B cell (primary cell): ENCODE measurements at places on chromosomes 4 and X. TPM values are rescaled to one million over a fixed set of nuclear protein-coding genes. Genes with fewer than 3 reads are reported as not detected.

The CD40LG gene
- 0.29 and 0.30 TPM in 2 replicates for total RNA-seq

The COX7B2 gene
- total RNA-seq = not detected in 2 replicates

The MSANTD1 gene
- total RNA-seq = 5.5 and 5.8 TPM in 2 replicates

The SPATA4 gene
- total RNA-seq = not detected in 2 replicates

The HELT gene
- not detected in 2 replicates for total RNA-seq

DNA sequence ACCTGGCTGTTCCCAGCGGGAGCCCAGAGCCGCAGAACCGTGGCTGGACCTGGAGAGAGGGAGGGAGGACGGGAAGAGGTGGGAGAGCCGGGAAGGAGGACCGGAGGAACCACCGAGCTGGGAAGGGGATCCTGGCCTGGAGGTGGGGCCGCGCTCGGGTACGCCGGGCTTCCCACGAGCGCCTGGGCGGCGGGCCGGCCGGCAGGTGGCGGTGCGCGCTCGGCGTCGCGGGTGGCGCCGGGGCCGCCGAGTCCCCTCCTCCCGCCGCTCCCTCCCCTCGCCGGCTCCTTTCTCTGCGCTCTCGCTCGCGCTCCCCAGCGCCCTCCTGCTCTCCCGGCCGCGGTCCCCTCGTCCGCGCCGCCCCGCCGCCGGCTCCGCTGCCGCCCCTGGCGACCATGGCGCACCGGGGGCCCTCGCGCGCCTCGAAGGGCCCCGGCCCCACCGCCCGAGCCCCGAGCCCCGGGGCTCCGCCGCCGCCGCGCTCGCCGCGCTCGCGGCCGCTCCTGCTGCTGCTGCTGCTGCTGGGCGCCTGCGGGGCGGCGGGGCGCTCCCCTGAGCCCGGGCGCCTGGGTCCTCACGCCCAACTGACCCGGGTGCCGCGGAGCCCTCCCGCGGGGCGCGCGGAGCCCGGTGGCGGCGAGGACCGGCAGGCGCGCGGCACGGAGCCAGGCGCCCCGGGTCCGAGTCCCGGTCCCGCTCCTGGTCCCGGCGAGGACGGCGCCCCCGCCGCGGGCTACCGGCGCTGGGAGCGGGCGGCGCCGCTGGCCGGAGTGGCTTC, at the start of gene SORCS2:
SORCS2 (plus strand) TSS at position 287 of the 778 bp plus-strand sequence.
- H3K4me1 ChIP-seq = peaks cover 5% of the 10 kb centered on the region
- no peaks in the 10 kb centered on the region for H3K36me3 ChIP-seq
- H3K27me3 ChIP-seq = peaks cover 11% of the 10 kb centered on the region
- no peak within 1 kb of the TSS for H3K27ac ChIP-seq

GRCh38 chrX:47539860-47540259, 21.1 kb upstream of the ARAF start:
- no peaks in the 10 kb centered on the region for H3K36me3 ChIP-seq
- H3K27ac ChIP-seq = no peak overlapping the region
- H3K4me1 ChIP-seq = no peaks in the 10 kb centered on the region

DNA sequence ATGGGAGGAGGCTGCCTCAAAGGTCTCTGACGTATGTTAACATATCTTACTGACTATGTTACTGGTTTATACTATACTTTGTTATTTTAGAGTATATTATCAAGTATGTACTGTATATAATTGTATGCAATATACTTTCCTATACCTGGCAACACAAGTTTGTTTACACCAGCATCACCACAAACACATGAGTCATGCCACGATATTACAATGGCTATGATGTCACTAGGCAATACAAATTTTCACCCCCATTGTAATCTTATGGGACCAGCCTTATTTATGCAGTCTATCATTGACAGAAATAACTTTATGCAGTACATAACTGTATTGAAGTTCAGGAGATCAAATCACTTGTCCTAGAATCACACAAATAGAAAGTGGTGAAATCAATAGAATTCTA, 329.9 kb upstream of the SLC7A11 start:
- H3K27ac ChIP-seq = no peak overlapping the region
- no peak overlapping the region for H3K4me3 ChIP-seq
- no peaks in the 10 kb centered on the region for H3K27me3 ChIP-seq
- H3K4me1 ChIP-seq = no peaks in the 10 kb centered on the region
- DNase-seq = no peak

- H3K4me1 ChIP-seq = no peaks in the 10 kb centered on the region
- H3K27me3 ChIP-seq = no peaks in the 10 kb centered on the region
- DNase-seq = no peak
Observed at GRCh38 chr4:123144616-123145015, 222.2 kb upstream of the NUDT6 start.

- H3K27me3 ChIP-seq = no peaks in the 10 kb centered on the region
- no peaks in the 10 kb centered on the region for H3K36me3 ChIP-seq
- DNase-seq = no peak
- H3K4me1 ChIP-seq = no peaks in the 10 kb centered on the region
Observed at GRCh38 chr4:115121351-115122043, 8.1 kb upstream of the NDST4 start.

- no peak for DNase-seq
- no peaks in the 10 kb centered on the region for H3K4me1 ChIP-seq
- H3K27me3 ChIP-seq = no peaks in the 10 kb centered on the region
- H3K36me3 ChIP-seq = no peaks in the 10 kb centered on the region
Observed at GRCh38 chr4:8502836-8503585, 62.4 kb downstream of the TRMT44 start.

GRCh38 chr4:15654593-15655222, 449 bp downstream of the FBXL5 start:
- H3K27ac ChIP-seq = peak overlapping the region; percentile 97
- H3K4me1 ChIP-seq = peaks cover 45% of the 10 kb centered on the region
- H3K4me3 ChIP-seq = peak overlapping the region; percentile 87
- H3K27me3 ChIP-seq = no peaks in the 10 kb centered on the region
- H3K36me3 ChIP-seq = no peaks in the 10 kb centered on the region

- peak; percentile 59 for DNase-seq
- H3K27me3 ChIP-seq = no peaks in the 10 kb centered on the region
- H3K27ac ChIP-seq = no peak overlapping the region
- no peaks in the 10 kb centered on the region for H3K4me1 ChIP-seq
- no peaks in the 10 kb centered on the region for H3K36me3 ChIP-seq
- no peak overlapping the region for H3K4me3 ChIP-seq
Observed at GRCh38 chrX:119118780-119119395, 8.7 kb downstream of the KIAA1210 start.

DNA sequence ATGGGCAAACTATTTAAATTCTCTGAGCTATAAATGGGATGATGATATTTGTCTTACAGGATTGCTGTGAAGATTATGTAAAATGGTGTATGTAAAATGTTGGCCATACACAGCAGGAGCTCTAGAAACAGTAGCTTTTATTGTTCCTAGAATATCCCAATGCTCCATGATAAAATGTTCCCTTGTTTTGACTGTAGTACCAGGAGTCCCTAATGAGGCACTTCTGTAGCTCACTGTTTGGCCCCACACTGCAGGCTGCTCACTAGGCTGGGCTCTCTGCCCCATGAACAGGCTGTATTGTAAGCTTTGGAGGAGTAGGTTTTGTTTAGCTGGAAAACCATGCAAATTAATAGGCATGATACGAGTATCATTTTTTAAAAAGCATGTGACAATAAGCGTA, 3.3 kb upstream of the FGA start:
- no peaks in the 10 kb centered on the region for H3K36me3 ChIP-seq
- no peak overlapping the region for H3K27ac ChIP-seq
- H3K4me1 ChIP-seq = no peaks in the 10 kb centered on the region
- H3K27me3 ChIP-seq = no peaks in the 10 kb centered on the region
- H3K4me3 ChIP-seq = no peak overlapping the region
- DNase-seq = no peak

DNA sequence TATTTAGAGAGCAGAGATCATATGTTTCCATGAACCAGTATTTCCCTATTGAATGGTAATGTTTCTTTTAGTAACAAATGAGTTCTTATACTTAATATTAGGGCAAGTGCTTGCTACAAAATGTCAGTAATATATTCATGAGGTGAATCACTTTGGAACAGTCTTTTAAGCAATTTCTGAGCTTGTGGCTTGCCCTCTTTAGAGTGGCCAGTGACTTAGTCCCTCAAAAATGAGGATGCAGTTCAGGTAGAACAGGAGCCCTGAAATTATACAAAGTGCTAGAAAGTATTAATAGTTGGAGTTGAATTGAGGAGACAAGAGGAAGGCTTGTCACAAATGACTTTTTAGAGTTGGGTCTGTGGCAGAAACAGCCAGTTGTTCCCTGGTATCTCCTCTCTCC, 53.4 kb upstream of the PITX2 start:
- H3K27me3 ChIP-seq = no peaks in the 10 kb centered on the region
- H3K36me3 ChIP-seq = no peaks in the 10 kb centered on the region
- H3K4me3 ChIP-seq = no peak overlapping the region
- no peak for DNase-seq

GRCh38 chr4:176753049-176753448, 39.7 kb downstream of the VEGFC start:
- no peak overlapping the region for H3K4me3 ChIP-seq
- no peak overlapping the region for H3K27ac ChIP-seq
- no peaks in the 10 kb centered on the region for H3K27me3 ChIP-seq
- no peaks in the 10 kb centered on the region for H3K4me1 ChIP-seq
- no peak for DNase-seq
- H3K36me3 ChIP-seq = no peaks in the 10 kb centered on the region

DNA sequence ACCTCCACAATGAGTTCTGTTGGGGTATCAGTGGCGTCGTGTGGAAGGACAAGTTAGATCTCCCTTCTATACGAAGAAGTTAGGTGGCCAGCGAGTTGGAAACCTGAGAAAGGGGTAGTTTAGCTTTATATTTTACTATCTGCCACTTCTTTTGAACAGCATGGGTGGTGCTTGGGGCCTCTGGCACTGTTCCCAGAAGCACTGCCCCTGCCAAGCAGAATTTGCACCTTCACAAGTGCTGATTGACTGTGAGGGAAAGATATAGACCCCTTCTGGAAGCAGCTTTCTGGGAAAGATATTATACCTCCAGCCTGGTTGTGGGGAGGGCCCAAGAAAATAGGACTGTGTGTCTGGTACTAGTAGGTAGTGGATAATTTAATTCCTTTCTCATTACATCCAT, 246.9 kb downstream of the FBXO8 start:
- H3K27me3 ChIP-seq = no peaks in the 10 kb centered on the region
- no peak overlapping the region for H3K4me3 ChIP-seq
- no peak overlapping the region for H3K27ac ChIP-seq
- DNase-seq = no peak
- H3K36me3 ChIP-seq = no peaks in the 10 kb centered on the region

DNA sequence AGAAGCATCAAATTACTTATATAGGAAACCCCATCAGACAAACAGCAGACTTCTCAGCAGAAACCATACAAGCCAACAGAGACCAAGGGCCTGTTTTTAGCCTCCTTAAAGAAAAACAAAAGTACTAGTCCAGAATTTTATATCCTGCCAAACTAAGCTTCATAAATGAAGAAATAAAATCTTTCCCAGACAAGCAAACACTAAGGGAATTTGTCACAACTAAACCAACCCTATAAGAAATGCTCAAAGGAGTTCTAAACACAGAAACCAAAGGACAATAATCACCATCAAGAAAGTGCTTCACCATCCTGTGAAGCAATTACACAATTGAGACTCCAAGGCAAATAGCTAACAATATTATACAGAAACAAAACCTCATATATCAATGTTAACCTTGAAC, 238.6 kb downstream of the NKX6-1 start:
- H3K27ac ChIP-seq = no peak overlapping the region
- no peaks in the 10 kb centered on the region for H3K27me3 ChIP-seq
- DNase-seq = no peak

DNA sequence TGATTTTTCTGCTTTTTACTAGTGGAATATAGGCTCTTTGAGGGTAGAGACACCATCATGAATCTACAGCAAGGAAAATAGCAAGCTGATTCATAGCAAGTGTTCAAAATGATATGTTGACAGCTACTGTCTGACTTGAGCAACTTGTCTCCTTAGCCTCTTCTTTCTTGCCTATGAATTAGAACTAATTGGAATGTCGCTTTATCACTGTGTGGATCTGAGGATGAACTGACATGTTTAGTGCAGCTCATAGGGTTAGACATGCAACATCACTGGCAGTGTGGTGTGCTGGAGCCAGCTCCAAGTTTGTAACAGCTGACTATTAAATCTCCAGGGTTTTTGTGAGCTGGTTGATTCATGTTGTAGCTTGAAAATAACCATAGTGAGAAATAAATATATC, 1068.4 kb downstream of the PCDH18 start:
- no peaks in the 10 kb centered on the region for H3K27me3 ChIP-seq
- no peak overlapping the region for H3K4me3 ChIP-seq
- no peaks in the 10 kb centered on the region for H3K36me3 ChIP-seq
- H3K4me1 ChIP-seq = no peaks in the 10 kb centered on the region
- no peak overlapping the region for H3K27ac ChIP-seq

DNA sequence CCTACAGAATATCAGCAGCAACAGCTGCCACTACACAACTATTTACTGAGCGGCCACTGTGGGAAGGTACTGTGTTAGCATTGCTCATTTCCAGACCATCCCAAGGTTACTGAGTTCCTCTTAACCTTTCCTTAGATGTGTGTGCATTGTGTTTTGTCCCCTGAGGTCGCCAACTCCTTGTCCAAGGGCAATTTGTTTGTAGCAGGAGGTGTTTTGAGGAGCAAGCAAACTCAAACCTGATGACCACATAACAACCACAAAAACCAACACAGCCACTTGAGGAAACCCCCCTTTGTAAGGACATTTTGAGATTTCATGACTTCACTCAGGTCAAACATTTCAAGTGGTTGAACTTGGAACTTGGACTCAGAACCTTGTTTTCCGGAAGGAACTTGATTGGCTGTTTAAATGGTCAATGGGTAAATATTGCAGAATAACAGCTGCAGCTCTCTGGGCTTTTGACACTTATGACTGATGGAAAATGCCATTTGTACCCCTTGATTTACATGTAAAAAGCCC, 122.3 kb downstream of the MID1IP1 start:
- H3K27me3 ChIP-seq = no peaks in the 10 kb centered on the region
- H3K36me3 ChIP-seq = no peaks in the 10 kb centered on the region
- no peaks in the 10 kb centered on the region for H3K4me1 ChIP-seq
- H3K27ac ChIP-seq = no peak overlapping the region
- DNase-seq = no peak
